ENCODE measurements at places on chromosomes 5 and 9. TPM values are rescaled to one million over a fixed set of nuclear protein-coding genes. Genes with fewer than 3 reads are reported as not detected.

DEPDC1B gene
- total RNA-seq = 38.6 TPM

TPPP gene
- 0.46 TPM for total RNA-seq

DNA sequence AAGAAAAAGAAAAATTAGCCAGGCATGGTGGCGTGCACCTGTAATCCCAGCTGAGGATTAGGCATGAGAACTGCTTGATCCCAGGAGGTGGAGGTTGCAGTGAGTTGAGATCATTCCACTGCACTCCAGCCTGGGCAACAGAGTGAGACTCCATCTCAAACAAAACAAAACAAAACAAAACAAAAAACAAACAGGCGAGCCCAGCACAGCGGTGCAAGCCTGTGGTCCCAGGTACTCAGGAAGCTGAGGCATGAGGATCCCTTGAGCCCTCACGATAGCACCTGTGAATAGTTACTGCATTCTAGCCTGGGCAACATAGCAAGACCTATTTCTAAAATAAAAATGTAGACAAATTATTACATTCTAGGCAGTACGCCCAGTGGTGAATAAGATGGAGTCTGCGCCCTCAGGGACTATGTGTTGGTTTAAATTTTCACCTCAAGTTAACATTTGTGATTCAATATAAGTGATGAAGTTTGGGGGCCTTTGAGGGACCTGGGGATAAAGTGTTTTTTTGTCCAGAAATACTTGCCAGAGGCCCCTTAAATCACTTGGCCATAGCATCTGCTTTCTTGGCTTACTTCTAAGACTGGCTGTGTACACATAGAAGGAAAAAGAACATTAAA is 3.4 kb upstream of the GAPVD1 start:
- DNase-seq = no peak

DNA sequence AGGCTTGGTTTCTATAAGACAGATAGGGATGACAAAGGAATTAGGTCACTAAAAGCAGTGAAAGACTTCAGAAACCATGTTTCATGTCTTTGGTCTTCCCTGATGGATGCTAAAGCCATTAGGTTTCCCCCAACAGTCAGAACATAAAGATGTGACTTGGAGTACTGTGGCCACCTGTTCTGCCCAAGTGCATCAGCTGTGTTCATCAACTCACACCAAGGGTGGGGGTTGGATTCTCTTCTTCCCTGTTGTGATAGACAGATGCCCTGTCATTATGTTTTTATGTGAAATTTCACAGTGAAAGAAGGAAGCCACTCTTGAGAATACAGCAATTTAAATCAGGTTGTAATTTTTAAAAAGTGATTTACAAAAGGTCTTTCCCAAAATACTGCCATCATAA is 196.8 kb downstream of the SH3GL2 start:
- DNase-seq = no peak

IFNA2 gene
- not detected for total RNA-seq

GRCh38 chr9:130680836-130681768 is 12.5 kb upstream of the EXOSC2 start:
- no peak for DNase-seq

CCL28 gene
- total RNA-seq = 6.2 TPM

NRARP gene
- total RNA-seq = 2.2 TPM

DNA sequence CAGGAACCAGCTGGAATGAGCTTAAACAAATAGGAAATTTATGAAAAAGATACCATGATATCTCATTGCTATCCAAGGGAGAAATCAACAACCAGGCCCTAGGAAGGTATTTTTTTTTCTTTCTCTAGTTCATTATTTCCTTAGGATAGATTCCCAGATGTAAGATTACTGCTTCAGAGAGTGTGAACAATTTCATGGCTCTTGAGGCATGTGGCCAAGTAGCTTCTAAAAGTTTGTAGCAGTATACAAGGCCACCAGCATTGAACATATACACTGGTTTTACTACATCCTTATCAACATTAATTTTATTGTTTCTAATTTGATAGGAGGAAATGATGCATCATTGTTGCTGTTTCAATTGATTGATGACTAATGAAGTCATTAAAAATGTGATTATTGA is 201.2 kb downstream of the SREK1 start:
- DNase-seq = no peak

DNA sequence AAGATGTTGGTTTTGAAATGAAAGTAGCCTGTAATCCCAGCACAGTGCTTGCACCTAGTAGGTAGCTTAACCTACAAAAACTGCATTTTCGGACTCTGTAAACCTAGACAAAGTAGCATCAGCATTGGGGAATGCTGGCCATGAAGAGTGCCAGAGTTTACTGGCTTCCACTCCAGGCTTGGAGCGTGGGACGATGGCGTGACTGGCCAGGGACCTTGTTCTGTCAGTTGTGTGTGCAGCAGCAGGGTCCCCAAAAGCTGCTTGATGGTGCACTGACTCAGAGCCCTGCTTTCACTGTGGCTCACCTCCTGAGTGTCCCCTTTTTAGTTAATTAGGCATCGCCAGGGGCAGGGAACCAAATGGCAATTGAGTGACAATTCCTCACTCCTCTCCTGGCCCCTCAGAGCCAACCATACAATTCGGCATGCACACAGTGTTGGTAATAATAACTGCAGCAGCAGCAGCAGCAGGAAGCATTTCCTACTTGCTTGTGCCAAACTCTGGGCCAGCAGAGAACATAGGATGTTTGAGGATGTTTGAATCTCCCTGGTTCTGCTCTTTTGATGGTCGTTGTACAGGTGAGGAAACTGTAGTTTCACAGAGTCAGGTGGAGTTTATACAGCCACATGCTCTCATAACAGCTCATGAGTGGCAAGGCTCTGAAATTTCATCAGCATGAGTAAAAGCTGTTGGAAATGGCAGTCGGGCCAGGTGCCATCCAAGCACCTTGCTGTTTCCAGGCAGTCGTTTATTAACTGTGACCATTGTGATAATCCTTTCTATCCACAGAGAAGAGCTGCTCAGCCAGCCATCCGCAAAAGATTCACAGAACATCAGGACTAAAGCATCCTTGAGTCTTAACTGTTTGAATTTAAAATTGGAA is 4.2 kb downstream of the UBE2QL1 start:
- no peak for DNase-seq
